ENCODE measurements at places on chromosomes 4 and X. TPM values are rescaled to one million over a fixed set of nuclear protein-coding genes. Genes with fewer than 3 reads are reported as not detected.

- DNase-seq = no peak
Observed at GRCh38 chr4:26992657-26993361, 132.2 kb downstream of the STIM2 start.

DNA sequence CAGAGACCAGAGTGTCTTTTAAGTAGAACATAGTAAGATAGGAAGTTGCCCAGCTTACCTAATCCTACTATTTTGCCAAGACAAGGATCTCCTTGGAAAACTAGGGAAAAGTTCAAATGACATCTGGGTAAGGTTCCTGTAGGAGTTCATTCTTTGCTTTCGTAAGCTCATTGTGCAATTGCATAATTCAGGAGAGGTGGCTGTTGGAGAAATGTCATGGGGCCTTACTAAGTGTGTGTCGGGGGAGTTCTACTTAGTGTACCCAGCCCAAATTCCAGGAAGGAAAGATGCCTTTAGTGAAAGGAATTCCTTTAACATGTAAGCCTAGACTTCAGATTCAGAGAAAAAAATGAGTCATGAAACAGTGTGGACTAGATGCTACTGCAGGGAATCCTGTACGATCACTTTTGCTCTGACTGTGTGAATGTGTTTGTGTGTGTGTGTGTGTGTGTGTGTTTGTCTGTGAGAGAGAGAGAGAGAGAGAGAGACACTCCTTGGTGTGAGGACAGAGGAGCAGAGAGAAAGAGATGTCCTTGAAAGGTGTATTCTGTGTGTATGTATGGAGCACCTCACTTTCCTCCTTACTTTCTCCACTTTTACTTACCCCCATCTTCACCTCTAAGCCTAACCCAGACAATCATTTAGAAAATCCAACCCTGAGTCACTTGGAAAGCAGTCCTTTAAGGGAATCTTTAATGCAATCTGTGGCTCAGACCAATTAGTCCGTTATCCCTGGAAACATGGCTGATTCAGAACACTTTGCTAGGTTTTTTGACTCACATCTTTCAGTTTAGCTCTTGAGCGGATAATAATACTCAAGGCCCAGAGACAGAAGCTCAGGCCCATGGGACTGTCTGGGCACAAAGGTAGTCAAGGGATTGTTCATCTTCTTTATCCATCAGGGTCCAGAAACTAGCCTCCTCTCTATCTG, 114.5 kb upstream of the ACSL4 start:
- DNase-seq = no peak

DNA sequence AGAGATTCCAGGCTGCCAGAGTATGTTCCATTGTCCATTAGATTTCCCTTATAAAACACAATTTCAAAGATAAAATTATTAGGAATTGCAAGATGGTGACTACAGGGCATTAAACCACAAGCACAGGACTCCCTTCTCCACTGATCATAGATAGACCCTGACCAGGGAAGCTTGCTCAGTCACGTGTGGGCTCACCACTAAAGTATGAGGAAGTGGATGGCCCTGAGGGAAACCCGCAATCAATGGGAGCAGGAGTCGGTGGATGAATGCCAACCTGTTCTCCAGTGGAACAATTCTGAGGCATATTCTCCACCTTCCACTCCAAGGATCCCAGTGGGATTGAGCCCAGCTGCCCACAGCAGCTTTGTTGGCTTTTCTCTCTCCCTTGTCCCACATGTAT, 515.7 kb downstream of the BCOR start:
- DNase-seq = no peak

DNA sequence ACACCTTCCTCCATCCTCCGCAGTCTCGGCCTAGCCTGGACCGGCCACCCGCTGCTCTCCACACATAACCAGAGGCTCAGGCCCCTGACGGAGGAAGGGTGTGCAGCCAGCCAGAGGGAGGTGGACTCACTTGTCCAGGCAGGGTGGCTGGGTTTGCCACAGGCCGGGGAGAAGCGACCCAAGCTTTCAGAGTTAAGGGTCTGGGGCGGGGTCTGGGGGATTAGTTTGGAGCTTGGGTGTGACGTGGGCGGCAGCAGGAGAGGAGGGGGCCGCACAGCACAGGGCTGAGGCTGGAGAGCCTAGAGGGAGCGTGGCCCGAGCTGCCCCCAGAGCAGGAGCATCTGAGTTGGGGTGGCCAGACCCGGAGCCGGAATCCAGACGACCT, 22.4 kb upstream of the CPLX1 start:
- no peak for DNase-seq

GRCh38 chr4:78242071-78242470, 184.9 kb downstream of the FRAS1 start:
- DNase-seq = no peak

GRCh38 chr4:25535278-25535677, 120.4 kb upstream of the SLC34A2 start:
- no peak for DNase-seq

DNA sequence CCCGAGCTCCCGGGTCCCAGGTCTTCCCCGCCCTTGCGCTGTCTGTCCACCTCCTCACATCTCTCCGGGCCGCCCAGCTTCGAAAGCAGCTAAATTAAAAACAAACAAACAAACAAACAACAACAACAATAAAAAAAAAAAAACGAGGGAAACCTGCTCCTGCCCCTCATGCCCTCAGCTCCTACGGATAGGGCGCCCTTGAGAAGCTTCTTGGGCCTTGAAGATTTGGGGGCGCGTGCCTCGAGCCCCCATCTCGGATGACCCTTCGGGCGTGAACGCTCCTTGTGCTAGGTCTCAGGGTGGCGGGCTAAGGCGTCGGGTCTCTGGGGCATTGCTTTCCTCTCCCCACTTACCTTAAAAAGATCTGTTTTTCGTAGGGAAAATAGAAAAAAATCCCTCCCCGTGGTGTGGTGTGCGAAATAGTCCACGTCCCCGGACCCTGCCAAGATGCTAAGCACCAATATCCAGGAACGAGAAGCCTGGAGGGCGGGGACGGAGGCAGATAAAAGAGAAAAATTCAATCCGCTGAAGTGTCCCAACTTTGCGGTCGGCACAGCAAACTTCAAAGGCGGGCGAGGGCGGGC, 603 bp downstream of the NDNF start:
- no peak for DNase-seq

DNA sequence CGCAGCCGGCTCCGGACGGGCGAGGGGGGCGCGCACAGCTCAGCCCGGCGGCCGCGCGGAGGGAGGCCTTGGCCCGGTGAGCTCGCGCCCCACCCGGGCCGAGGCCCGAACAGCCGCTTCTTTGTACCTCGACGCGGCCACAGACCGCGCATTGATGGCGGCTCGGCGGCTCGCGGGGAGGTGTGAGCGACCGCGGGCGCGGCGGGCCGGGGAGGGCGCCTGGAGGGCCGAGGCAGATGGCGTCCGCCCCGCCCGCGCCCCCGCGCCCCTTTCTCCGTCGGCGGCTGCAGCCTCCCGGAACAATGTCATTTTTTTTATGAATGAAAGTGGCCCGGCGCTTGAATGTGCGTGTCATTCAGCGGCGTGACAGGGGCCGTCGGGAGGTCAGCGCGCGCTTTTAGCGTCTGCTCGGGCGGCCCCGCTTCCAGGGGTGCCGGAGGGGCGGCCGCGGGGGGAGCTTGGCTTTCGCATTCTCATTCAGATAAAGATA, 1.8 kb downstream of the FGFR3 start:
- DNase-seq = no peak

- DNase-seq = no peak
Observed at GRCh38 chrX:12999422-12999821, 24.5 kb downstream of the TMSB4X start.

DNA sequence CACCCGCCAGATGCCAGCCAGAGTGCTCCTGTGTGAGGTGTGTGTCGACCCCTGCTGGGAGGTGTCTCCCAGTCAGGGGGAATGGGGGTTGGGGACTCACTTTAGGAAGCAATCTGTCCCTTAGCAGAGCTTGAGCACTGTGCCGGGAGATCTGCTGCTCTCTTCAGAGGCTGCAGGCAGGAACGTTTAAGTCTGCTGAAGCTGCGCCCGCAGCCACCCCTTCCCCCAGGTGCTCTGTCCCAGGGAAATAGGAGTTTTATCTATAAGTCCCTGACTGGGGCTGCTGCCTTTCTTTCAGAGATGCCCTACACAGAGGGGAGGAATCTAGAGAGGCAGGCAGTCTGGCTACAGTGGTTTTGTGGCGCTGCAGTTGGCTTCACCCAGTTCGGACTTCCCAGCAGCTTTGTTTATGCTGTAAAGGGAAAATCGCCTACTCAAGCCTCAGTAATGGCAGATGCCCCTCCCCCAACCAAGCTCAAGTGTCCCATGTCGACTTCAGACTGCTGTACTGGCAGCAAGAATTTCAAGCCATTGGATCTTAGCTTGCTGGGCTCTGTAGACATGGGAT, 80.8 kb downstream of the CCSER1 start:
- no peak for DNase-seq

DNA sequence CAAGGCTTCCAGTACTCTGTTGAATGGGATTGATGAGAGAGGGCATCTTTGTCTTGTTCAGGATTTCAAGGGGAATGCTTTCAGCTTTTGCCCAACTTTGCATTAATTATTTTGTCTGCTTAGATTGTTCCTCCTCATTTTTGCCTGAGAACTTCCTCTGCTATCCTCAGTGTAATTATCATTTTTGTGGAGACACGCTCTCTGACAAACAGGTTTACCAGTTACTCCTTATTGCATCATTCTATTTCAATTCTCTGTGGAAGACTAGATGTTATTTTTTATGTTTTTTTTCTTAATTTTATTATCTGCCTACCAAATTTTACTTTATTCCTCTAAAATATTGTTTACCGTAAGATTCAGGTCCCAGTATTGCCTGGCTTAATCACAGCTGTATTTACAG, 349.2 kb downstream of the ADGRL3 start:
- DNase-seq = no peak

- DNase-seq = no peak
Observed at GRCh38 chr4:29278585-29278984, 1441.6 kb upstream of the PCDH7 start.

GRCh38 chr4:145763399-145763798, 83.5 kb downstream of the C4orf51 start:
- DNase-seq = no peak

DNA sequence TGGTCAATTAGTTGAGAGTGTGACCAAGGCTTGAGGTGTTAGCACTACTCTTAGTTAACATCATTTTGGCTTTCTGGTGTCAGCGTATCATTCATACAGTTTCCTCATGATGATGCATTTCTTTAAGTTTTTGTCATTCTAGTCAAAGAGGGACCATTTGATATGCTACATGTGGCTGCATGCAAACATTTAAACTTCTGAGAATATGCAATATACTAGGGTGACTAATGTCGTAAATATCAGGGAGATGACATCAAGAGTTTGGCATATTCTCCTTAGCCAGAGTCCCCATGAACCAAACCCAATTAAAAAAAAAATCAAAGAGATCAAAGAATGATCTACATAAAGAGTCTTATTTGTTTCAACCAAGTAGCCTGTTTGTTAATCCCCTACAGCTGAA, 537.4 kb upstream of the PCDH7 start:
- no peak for DNase-seq

DNA sequence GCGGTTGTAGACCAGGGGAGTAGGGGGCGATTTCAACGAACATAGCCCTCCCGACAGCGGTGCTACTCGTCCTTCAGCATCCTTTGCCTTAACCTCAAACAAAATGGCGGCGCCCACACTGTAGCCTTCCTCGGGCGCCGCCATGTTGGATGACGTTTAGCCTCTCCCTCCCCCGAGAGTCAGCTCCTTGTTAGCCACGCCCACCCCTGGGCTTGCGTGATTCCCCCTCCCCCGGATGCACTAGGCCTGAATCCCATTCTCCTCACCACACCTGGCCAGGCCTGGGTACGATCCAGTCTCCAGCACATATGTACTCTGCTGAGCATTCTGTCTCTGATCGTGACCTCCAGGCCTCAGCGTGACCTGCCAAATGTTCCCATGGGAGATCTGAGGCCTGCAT, 49.0 kb upstream of the ZNF157 start:
- peak; percentile 61 for DNase-seq

GRCh38 chr4:178081176-178081575, 638.9 kb upstream of the AGA start:
- DNase-seq = no peak

GRCh38 chr4:186808630-186809018, 85.0 kb upstream of the FAT1 start:
- DNase-seq = no peak

DNA sequence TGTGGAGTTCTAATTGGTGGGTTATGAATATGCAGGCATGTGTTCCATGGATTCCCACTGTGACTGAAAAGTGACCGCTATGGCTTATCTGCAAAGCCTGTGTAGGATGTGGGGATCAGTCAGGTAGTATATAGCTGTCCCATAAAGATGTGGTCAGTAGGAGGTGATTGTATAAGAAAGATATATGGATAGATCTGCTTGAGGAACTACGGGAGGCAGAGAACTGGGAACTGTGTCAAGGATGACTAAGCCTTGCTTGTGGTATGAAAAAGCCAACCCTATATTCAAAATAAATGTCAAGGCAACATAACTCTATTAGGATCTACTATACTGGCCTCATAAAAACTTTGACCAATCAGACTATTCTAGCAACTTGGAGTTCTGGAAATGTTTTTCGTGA, 185.2 kb downstream of the KLHL4 start:
- DNase-seq = no peak

DNA sequence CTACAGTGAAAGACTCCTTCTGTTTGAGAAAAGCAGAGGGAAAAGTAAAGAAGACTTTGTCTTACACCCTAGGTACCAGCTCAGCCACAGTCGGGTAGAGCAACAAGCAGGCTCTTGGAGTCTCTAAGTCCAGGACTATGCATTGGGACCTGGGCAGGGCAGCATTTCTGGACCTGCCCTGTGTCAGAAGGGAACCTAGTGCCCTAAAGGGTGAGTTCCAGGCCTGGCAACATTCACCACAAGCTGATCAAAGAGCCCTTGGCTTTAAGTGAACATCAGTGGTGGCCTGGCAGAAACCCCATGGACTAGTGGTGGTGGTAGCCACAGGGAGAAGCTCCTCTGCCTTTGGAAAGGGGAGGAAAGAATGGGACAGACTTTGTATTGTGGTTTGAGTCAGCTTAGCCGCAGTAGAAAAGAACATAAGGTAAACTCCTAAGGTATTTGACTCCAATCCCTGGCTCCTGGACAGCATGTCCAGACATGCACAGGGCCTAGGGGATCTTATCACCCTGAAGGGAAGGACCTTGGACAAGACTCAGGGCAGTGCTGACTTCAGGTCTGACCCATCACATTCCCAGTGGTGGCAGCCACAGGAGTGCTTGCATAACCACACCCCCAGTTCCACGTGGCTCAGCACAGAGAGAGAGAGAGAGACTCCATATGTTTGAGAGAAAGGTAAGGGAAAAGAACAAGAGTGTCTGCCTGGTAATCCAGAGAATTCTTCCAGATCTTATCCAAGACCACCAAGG, 32.6 kb downstream of the CCDC158 start:
- no peak for DNase-seq

GRCh38 chrX:47745416-47745815, 86.4 kb upstream of the UXT start:
- DNase-seq = no peak

- no peak for DNase-seq
Observed at GRCh38 chr4:159222043-159222552, 119.2 kb downstream of the RAPGEF2 start.

- no peak for DNase-seq
Observed at GRCh38 chr4:85595796-85596559, 121.0 kb downstream of the ARHGAP24 start.

Gene AFM
- 0.64 TPM for total RNA-seq

Gene CT45A5
- total RNA-seq = not detected

Gene TMEM154
- 6.7 TPM for total RNA-seq

Gene ERCC6L
- 1.7 TPM for total RNA-seq

Gene SPANXN4
- not detected for total RNA-seq

Gene POF1B
- total RNA-seq = not detected

Gene MAGEB10
- total RNA-seq = not detected

Gene CSN3
- not detected for total RNA-seq
